ENCODE measurements at places on chromosomes 5 and 9.

DNA sequence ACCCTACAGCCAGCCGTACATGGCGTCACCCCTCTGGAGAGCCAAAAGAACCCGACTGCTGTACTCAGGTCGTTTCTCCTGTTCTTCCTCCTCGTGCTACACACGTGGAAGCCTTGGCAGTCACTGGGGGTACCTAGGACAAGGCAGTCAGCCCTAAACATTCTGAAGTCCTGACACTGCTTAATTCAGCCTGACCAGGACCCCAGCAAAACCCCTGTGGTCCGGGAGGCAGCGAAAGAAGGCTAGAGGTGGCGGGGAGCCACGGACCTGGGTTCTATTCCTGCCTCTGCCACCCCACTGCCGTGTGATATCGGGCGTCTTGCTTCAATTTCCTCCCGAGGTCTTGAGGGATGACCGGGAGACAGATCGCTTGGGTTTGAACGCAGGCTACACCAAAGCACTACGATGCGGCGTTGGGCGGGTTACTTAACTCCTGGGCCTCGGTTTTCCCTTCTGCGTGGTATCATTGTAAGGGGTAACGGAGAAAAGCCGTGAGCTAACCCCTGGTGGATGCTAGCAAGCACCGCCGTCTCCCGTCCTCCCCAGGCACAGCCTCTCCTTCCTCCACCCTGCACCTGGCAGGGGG lies 429 bp upstream of the ARL10 start:
- peak; percentile 11 for DNase-seq

- DNase-seq = no peak
These were observed 6.3 kb upstream of the CSNK1G3 start for GRCh38 chr5:123505633-123506032.

GRCh38 chr5:126595486-126596083 lies 566 bp upstream of the ALDH7A1 start:
- DNase-seq = no peak

GRCh38 chr5:132479111-132479951 lies 11.2 kb downstream of the IRF1 start:
- peak; percentile 66 for DNase-seq

- peak; percentile 40 for DNase-seq
These were observed 20.1 kb upstream of the TCERG1 start for GRCh38 chr5:146426853-146427618.
